Fibroblast of skin of right biceps (primary cell): ENCODE measurements at places on chromosomes 5 and 9.

- DNase-seq: no peak
These were observed 80.3 kb downstream of the BOD1 start for GRCh38 chr5:173535976-173536639.

- peak; percentile 19 for DNase-seq
These were observed 756.1 kb downstream of the DNAH5 start for GRCh38 chr5:13188371-13188770.

DNA sequence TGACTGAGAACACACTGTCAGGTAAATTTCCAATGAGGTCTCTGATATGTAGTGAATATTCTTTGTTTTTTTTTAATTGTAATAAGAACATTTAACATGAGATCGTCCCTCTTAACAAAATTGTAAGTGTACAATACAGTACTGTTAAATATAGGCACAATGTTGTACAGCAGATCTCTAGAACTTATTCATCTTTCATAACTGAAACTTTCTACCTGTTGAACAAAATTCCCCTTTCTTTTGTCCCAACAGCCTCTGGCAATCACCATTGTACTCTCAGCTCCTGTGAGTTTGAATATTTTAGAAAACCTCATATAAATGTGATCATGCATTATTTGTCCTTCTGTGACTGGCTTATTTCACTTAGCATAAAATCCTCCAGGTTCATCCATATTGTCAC lies 10.6 kb upstream of the PRLR start:
- DNase-seq: no peak

DNA sequence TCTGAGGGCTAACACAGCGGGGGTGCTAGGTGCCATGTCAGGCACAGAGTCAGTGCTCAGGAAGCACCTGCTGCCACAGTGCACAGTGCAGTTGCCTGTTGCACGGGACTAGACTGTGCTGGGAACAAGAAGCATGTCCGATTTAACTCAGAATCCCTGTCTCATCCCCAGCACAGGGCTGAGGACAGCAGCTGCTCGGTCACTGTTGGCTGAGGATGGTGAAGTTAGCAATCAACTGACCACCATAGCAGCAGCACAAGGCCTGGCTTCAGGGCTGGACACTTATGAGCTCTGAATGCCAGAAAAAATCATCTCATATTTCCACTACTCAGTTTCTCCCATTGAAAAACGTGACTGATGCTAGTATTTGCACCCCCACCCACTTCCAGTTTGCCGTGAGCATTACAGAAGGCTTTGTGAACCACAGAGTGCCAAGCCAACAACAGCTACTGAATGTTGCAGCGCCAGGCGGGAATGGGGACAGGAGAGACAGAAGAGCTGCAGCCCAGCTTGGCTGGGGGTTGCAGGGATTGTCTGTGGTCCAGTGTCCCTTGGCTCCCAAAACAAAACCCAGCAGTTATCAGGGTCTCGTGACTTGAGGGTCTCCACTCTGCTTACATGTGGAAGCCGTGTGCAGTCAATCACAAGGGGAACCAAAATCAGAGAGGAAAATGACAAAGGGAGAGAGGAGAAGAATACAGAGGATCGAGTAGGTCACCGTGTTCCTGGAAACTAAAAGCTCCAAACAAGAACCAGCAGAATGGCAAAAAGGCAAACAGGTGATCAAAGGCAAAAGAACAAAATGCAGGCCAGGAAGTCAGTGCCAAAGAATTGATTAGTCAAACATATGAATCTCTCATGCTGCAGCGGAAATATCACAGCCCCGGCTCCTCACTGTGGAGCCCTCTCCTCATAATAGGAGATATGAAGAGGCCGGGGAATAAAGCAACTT lies 155.6 kb downstream of the CRB2 start:
- DNase-seq: no peak

DNA sequence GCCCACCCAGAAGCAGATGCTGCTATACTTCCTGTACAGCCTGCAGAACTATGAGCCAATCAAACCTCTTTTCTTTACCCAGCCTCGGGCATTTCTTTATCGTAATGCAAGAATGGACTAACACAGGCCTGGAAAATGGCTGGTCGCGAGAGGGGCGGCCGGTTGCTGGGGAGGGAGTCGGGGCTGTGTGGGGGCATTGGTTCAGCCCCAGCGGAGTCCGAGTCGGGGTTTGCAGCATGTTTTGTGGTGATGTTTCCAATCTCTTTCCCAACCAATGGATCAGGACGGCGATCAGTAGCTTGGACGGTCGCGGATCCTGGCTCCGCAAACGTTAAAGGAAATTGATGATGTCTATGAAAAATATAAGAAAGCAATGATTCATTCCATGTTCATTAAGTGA lies 18.7 kb upstream of the IL31RA start:
- no peak for DNase-seq

- DNase-seq: peak; percentile 30
These were observed 432.6 kb downstream of the CDH18 start for GRCh38 chr5:19555436-19555835.

DNA sequence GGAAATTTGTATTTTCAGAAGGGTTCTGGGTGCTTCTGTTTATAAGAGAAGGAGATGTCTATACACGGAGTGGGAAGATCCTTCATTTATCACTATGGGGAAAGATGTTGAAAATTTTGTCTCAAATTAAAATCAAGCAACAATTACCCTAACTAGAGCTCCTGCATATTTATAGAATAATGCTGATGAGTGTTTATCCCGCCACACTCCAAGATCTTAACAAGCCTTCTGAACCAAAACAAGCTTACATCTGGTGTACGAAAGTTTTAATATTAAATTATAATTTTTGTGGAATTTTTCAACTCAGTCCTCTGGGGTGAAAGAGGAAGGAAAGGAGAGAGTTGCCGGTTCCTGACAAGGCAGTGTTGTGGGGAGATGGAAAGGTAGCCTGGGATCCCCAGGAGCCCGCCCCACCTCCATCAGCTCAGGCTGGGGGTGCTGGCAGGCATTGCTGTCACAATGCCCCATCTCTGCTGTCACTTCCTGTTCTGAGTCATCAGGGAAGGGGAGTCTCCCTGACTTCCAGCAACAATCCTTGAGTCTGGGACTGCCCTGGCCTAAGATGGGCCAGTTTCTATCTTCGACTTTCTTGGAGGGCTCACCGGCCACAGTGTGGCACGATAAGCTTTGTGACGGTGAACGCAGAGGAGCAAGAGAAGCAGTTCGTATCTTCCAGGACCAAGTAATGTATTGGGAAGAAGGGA lies 64.5 kb downstream of the ERAP1 start:
- DNase-seq: peak; percentile 52

DNA sequence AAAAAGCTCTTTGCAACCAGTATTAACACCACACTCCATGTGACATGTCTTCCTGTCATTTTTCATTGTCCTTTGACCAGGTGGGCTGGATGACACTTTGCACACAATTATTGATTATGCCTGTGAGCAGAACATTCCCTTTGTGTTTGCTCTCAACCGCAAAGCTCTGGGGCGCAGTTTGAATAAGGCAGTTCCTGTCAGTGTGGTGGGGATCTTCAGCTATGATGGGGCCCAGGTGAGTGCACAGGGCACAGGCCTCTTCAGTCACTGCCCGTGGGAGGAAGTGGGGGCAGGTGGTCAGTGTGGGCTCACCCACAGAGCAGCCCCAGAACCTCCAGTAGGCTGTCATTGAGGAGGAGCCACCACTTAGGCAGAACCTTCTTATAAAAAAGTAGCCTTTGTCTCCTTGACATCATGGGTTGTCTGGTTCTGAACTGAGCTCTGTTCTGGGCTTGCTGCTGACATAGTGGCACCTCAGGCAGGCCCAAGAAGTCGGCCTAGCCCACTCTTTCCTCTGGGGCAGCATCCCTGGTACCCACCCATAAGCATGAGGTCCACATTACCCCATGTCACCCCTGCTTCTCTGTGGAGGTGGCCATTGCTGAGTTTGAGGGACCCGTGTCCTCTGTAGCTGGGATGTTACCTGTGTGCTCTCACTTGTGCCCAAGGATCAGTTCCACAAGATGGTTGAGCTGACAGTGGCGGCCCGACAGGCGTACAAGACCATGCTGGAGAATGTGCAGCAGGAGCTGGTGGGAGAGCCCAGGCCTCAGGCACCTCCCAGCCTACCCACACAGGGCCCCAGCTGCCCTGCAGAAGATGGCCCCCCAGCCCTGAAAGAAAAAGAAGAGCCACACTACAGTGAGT lies 39.3 kb downstream of the SECISBP2 start:
- no peak for DNase-seq

GRCh38 chr9:137665697-137666512 lies 47.1 kb downstream of the EHMT1 start:
- peak; percentile 14 for DNase-seq

DNA sequence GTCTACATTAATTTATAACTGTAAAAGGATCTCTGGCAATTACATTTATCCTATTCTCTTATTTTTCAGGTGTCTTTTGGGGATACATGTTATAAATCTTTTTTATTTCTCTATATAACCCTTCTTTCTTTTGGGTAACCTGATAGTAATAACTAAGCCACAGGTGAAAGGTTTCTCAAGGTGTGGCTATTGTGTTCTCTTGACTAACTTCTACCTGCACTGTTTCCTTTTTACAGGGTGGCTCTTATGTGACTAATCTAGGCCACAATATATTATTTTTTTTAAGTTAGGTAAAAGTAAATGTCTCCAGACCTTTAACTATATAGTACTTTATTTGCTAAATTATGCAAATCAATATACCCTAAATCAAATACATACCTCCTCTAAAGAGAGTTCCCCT lies 193.2 kb downstream of the EFNA5 start:
- DNase-seq: no peak

DNA sequence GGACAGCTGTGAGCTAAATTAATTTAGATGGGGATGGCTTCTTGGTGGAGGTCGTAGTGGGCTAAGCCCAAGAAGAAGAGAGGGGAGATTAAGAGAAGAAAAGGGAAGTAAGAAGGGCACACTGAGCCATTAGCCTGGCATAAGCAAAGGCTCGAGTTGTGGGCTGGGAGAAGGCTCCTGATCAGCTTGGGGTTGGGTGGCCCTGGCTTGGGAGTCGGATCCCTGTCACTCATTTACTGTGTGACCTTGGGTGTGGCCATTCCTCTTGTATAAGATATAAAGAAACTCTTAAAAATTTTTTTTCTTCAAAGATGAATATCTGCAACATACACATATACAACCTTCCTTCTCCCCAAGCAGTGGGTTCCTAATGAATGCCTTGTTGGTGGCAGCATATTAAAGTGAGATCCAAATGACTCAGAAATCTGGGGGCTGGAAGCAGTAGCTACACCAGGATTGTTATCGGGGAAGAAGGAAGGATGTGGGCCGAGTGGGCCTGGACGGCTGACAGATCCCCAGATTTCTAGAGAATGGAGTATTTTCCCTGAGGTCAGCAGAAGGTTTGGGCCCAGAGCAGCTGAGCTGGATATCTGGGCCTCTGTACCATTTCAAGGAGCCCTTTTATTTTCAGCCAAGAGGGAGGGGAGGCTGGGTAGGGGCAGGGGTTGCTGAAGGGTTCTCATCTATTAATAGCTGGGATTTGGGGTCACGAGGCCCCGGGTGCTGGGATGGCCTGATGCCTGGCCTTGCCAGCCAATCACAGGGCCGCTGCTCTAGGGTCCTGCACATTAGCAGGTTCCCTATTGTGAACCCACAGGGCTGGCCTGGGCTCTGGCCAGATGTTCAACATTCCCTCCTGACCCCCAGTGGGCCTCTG lies 52.1 kb downstream of the PPARGC1B start:
- no peak for DNase-seq

DNA sequence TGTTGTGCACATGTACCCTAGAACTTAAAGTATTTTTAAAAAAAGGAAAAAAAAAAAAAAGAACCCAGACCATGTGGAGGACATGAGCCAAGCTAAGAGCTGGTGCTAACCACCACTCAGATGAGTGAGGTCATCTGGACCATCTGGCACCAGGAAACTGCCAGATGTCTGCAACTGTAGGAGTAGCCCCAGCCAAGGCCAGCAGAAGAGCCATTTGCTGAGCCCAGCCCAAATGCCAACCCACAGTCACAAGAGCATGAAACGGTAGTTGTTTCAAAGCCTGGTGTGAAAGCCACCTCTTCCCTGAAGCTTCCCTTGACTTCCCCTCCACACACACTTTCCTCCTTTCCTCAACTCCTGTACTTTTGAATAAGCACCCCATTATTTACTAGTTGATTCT lies 69.2 kb upstream of the FCN1 start:
- no peak for DNase-seq

GRCh38 chr9:129946246-129946995 lies 96.6 kb downstream of the FNBP1 start:
- DNase-seq: no peak

GRCh38 chr9:69173891-69174615 lies at the start of gene TJP2:
Gene TJP2 (plus strand): TSS chr9:69174277. CDS start chr9:69174373, 96 bp downstream.
- DNase-seq: peak; percentile 73

DNA sequence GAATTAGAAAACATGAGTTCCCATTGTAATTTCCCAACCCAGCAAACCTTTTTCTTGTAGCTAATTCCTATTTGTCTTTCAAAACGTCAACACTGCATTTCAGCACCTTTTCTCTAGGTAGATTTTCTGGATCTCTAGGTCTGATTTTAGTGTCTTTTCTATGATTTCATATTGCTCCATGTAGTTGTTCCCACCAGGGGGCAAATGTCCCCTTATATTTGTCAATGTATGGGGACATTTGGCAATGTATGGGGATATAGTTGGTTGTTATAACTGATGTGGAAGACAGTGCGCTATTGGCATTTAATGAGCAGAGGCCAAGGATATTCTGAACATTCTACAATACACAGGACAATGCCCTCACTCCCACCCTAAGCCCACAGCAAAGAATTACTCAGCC lies 273.9 kb upstream of the ADRA1B start:
- peak; percentile 3 for DNase-seq

DNA sequence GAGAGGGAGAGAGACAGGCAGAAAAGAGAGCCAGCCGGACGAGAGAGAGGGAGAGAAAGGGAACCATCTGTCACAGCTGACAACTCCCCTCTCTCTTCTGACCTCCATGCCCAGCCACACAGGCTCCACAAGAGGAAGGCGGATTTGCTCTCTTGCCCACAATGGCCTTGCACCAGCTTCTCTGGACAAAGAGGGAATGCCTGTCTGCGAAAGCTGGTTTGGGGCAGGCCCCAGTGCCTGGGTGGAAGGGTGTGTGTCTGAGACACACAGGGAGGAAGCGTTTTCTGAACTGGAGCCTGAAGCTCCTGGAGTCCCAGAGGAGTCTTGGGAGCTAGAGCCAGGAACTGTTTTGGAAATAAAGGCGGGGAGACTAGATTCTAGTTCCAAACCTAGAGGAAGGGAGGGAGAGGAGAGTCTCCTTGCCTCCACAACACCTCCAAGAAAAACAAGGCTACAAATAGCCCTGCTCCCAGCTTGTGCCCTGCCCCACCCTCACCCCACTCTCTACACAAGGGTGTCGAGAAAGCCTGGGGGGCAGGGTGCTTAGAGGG lies 12.5 kb downstream of the C1QTNF2 start:
- DNase-seq: no peak

DNA sequence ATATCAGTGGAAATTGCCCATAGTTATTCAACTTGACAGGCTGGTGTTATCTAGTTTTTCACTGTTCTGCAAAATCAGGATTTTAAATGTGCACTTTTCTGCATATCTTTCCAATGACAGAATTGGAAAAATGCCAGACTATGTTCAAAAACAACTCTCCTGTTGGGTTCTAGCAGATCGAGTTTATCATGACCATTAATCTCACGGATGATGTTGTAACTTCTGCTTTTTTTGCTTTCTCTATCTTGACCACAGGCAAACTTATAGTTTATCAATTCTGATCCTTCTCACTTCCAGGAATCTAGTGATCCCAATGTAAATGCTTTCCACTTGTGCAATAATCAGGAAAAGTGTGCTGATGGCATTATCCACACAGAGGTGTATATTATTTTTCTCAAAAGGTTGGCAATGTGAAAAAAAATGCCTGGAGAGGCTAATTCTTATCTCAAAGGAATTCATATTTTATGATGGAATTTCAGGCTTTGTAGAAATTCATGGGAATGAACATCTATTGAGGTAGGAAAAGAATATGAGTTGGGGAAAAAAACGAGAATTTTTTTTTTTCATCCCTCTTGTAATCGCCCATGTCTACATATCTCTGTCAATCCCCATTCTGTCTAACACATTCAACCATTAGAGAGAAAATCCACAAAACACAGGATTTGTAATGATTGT lies 73.6 kb upstream of the DAB2 start:
- peak; percentile 76 for DNase-seq
